NCI-H1092 (cell line): ENCODE measurements at places on chromosomes 12 and 14.

DNA sequence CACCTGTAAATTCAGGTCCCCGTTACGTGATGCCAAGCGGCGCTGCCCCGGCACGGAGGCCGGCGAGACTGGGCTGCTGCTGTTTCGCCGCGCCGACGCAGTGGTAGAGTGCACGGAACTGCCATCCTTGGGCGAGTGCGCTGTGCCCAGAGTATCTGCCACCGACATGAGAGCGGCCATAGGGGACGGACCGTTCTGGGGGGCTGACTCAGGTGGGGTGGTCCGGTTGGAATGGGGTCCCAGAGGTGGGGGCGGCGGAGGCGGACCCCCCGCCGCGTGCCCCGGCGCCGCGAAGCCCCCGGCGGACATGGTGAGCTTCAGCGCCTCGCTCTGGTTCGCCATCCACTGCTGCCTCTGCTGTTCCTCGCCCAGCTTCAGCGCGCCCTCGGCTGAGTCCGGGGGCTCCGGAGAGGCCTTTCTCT is 2.8 kb downstream of the IRF2BPL start:
- DNase-seq = no peak

- no peak for DNase-seq
Observed at GRCh38 chr14:65079768-65080167, 22.5 kb downstream of the MAX start.

DNA sequence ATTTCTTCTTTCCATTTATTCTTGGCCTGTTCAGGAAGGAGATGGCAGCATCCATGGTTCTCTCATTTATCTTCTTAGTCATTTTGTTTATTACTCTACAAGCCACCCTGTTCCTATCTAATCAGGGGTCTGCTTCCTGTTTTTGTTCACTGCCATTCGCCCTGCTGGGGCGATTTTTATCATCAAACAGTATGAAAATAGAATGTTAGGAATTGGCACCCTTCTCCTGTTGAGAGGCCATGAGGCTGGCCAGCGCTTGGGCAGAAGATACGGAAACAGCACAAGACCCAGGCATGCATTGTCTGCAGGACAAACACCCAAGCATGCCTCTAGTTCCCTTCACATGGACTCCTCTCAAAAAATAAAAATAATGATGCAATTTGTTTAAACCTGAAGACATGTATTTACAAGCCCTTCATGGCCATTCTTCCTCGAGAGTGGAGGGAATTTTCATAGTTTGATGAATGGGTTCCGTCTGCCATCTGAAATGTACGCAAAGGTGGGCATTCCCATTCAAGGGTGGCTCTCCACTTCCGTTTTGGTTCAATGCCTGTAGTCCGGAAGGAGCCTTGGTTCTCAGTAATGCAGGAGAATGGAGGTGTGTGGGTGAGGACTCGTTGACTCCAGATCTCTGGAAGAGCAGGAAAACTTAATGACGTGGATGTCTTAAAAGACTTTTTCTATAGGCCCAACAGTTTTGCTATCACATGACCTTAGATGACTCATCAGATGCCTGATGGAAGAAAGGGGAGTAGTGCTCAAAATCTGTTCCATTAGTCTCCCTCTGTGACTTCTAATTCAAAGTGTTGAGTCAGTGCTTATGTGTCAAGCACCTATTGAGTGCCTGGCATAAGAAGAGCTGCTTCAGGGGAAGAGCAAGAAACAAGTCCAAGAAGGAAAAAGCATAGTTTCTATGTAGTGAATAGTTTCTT is 252.4 kb upstream of the TBX3 start:
- DNase-seq = no peak

GRCh38 chr12:131948166-131948712 is 1.5 kb upstream of the EP400 start:
- DNase-seq = no peak

DNA sequence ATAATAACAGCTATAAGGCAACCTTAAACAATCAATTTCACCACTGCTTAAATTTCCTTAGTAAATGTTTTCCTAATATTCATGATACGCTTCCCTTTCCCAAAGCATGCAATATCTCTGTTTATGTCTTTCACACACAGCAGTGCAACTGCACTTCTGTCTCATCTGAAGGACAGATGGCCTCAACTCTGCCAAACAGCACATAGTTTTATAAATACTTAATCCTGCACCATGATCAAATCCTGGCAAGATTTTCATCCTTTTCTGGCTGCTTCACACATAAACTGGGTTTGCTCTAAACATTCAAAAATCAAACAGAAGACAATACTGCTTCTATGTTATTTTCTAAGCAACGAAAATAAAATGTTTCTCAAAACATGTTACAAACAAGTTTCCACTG is 266.3 kb downstream of the ITPR2 start:
- no peak for DNase-seq
